ENCODE measurements at places on chromosomes 6 and 20. TPM values are rescaled to one million over a fixed set of nuclear protein-coding genes. Genes with fewer than 3 reads are reported as not detected.

The MICA gene
- total RNA-seq: 13.9 TPM

GRCh38 chr6:69704916-69705315, 91.9 kb downstream of the LMBRD1 start:
- DNase-seq: no peak

DNA sequence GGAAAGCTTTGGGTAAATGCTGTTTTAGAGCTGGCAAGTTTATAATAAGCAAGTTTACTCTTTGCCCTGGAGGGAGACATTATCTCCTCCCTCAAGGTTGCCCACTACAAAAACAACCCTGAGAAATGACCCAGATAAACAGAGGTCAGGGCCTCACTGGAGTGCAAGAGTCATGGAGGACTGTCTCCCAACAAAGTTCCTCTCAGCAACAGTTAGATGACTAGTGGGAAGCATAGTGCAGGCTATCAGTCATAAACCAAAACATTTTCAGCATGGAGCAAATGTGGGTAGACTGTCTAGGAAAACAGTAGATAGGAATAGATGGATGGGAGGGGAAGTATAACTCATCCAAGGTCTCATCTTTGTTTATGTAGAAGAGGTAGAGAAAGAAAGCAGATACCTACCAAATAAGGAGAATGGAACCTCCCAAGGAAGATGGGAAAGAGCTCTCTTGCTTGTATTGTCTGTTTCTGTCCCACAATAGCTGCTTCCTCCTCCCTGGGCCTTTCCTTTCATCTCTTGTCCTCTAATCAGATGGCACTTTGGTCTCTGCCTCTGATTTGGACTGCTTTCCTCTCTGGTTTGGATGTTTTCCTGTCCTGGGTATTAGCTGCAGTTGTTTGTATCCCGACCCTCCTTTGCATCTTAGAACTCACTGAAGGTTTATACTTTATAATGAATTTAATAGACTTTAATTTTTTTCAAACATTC, 95.4 kb downstream of the WASF1 start:
- DNase-seq: no peak

- peak; percentile 73 for DNase-seq
Measured at GRCh38 chr6:28865401-28866204, 58.2 kb downstream of the TRIM27 start.

DNA sequence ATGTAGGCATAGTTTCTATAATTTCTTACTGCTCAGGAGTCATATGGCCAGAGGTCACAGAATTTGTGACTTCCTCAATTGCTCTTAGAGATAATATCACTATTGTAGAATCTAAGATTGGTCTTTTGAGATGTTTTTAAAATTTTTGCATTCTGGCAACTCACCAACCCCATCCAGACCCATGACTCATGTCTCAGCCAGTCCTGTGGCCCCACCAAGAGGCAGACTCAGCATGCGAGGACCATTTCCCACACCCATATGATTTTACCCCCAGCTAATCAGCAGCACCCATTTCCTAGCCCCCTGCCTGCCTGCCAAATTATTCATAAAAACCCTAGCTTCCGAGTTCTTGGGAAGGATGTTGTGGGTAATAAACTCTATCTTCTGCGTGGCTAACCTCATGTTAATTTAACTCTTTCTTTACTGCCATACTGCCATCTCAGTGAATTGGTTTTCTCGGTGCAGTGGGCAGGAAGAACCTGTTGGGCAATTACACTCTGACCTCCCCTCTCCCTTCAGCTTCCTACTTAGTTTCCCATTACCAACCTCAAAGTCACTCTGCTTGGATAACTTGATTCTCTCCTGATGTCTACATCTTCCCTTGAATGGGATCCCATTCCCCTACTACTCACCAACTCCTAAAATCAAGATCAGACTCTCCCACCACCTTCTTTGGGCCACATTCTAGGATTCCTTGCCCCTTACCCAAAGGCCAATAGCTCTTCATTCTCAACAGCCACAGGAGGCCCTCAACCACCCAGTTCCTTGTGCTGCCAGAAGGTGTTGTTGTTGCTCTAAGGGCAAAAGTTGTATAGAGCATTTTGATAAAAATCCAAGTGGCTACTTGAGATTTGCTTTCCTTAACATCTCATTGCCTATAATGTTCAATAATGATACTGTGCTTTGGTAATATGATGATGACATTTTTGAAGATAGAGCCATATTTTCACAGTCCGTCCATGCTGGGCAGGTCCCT, 16.2 kb upstream of the IYD start:
- no peak for DNase-seq

Measured in B cell (primary cell).